Spleen (tissue), 13 donors: ENCODE measurements at places on chromosomes 1 and 21. TPM values are rescaled to one million over a fixed set of nuclear protein-coding genes. Genes with fewer than 3 reads are reported as not detected.

- no peak for DNase-seq
These were observed 15.3 kb downstream of the RNF187 start for GRCh38 chr1:228502522-228502921.

ELF3 gene
- 1.4 TPM for total RNA-seq

GREM2 gene
- 1.2 TPM for total RNA-seq

DNA sequence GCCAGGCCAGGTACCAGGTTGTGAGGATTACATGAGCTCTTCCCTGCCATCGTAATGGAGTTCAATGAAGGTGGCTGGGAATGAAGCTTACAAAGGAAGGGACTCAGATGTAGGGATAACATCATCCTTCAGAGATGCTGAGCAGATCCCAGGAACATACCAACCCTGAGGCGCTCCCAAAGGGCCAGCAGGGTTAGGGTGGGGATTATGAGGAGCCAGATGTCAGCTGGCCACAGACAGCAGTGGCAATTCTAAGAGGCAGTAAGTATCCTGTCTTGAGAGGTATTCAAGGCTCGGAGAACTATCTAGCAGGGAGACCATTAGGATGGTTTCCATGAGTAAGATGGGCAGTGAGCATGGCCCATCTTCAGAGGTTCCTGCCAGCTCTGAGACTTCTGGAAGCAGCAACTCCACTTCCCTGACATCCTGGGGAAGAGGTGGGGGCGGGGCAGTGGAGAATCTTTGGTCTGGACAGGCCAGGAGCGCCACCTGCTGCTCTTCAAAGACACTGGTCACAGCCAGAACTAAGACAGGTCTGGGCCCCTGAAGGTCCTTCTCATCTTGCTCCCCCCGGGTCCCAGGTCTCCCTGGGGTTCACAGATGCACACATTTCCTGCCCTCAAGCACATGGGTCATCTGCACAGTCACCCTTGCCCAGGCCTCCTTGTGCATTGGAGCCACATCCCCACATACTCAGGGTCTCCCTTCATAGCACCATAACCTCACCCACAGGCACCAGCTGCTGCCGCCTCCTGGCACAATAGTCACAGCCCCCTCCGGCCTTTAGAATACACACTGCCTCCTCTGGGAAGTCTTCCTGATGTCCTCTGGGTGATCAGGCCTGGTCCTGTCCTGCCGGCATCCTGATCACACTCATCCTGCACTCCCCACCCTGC is 2.7 kb upstream of the SDC3 start:
- DNase-seq = peak; percentile 87
